ENCODE measurements at places on chromosomes 13 and 19. TPM values are rescaled to one million over a fixed set of nuclear protein-coding genes. Genes with fewer than 3 reads are reported as not detected.

DNA sequence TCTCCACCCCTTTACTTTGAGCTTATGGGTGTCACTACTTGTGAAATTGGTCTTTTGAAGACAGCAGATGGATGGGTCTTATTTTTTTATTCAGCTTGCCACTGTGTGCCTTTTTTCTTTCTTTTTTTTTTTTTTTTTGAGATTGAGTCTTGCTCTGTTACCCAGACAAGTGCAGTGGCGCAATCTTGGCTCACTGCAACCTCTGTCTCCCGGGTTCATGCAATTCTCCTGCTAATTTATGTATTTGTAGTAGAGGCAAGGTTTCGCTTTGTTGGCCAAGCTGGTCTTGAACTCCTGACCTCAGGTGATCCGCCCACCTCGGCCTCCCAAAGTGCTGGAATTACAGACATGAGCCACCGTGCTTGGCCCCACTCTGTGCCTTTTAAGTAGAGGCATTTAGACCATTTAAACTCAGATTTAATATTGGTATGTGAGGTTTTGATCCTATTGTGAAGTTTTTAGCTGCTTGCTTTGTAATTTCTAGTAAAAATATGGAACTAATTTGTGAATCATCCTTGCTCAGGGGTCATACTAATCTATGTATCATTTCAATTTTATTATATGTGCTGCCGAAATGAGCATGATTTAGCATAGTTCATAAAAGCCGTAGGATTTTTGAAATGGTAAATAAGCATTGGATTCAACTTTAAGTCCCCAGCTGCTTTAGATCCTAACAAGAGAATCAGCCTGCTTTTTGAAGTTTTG is 584.5 kb downstream of the SLITRK1 start:
- H3K4me1 ChIP-seq = no peaks in the 10 kb centered on the region
- H3K4me3 ChIP-seq = no peak overlapping the region
- no peak overlapping the region for H3K27ac ChIP-seq
- H3K36me3 ChIP-seq = no peaks in the 10 kb centered on the region

DNA sequence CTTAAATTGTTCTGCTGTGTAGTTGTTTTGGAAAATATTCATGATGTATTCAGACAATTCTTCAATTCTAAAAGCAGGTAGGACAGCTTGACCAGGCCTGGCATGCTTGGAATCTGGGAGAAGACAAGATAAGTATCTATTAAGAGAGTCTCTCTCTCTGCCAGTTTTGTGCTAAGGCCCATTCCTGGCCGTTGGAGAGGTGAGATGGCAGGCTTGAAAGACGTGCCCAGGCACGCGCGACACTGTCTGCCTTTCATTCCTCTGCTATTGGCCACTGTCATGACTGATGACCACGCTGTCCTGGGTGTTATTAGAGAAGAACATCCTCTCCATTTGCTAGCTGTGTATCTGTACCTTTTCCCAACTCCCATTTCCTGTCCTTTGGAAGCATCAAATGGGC is 90.3 kb downstream of the LHFPL6 start:
- H3K4me3 ChIP-seq = no peak overlapping the region
- DNase-seq = peak; percentile 88
- no peaks in the 10 kb centered on the region for H3K36me3 ChIP-seq
- no peaks in the 10 kb centered on the region for H3K4me1 ChIP-seq
- H3K27me3 ChIP-seq = no peaks in the 10 kb centered on the region

DNA sequence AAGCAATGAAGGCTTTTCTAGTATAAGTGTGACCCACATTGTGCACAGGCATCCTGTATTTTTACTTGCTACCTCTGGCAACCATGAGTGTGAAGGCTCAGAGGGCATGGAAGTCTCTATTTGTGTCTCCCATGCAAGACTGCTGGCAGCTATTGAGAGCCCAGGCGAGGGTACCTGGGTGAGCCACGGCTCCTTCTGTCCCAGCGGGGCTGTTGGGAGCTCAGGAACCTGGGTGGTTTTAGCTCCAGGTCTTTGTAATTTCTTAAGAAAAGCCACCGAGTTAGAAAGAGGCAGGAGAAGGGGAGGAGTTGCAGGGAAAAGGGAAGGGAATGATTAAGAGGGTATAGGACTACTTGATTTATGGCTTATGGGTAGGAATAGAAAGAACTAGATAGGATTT is 190.4 kb upstream of the SOX1 start:
- H3K27ac ChIP-seq = no peak overlapping the region
- DNase-seq = no peak
- no peak overlapping the region for H3K4me3 ChIP-seq

- H3K4me1 ChIP-seq = peaks cover 13% of the 10 kb centered on the region
- peak overlapping the region; percentile 98 for H3K27ac ChIP-seq
- no peaks in the 10 kb centered on the region for H3K27me3 ChIP-seq
- DNase-seq = no peak
- peak overlapping the region; percentile 68 for H3K4me3 ChIP-seq
Observed at GRCh38 chr19:42271045-42271419, 2.0 kb downstream of the CIC start.

GRCh38 chr13:46831588-46832194 is 34.7 kb upstream of the ESD start:
- H3K27ac ChIP-seq = no peak overlapping the region
- H3K4me1 ChIP-seq = no peaks in the 10 kb centered on the region
- H3K4me3 ChIP-seq = no peak overlapping the region
- no peak for DNase-seq

- H3K4me3 ChIP-seq = no peak overlapping the region
- no peaks in the 10 kb centered on the region for H3K4me1 ChIP-seq
- H3K36me3 ChIP-seq = no peaks in the 10 kb centered on the region
- no peak overlapping the region for H3K27ac ChIP-seq
Observed at GRCh38 chr19:30649934-30650614, 277.9 kb downstream of the ZNF536 start.

Gene RASL11A
- total RNA-seq = 20.8 TPM

Gene DNMT1
- total RNA-seq = 55.0 TPM

Gene ZNF587
- total RNA-seq = 14.4 TPM

Gene SIGLEC6
- 4.8 TPM for total RNA-seq

All from breast epithelium (tissue), 4 donors.